ENCODE measurements at places on chromosomes 7 and 10.

GRCh38 chr7:12226756-12227155, 15.7 kb downstream of the TMEM106B start:
- DNase-seq = no peak

- no peak for DNase-seq
Observed at GRCh38 chr10:92068900-92069299, 145.3 kb downstream of the BTAF1 start.

DNA sequence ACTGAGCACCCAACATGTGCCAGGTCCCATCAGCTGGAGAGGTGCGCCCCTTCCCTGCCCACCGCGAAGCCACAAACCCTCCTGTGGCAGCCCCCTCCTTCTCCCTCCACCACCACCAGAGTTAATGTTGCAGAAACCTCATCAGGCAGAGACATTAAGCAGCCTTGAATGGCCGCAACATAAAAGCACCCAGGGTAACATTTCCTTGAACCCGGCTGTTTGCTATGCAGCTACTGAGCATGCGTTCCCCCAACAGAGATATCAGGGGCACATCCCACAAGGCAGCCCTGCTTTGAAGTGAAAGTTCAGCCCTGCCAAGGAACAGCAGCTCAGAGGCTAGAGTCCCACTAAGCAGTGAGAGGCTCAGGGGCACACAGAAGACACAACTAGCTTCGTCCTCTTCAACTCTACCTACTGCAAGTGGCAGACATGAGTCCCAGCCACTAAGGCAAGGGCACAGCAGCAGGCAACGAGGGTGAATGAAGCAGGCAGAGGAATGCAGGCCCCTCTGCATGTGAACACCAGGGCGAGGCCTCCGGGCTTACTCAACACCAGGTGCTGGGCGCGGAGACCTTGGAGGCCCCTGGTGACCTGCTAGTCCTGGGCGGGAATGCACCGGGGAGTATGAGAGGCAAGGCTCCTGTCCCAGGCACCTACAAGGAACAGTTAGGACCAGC, 107.4 kb downstream of the SLIT1 start:
- DNase-seq = no peak

DNA sequence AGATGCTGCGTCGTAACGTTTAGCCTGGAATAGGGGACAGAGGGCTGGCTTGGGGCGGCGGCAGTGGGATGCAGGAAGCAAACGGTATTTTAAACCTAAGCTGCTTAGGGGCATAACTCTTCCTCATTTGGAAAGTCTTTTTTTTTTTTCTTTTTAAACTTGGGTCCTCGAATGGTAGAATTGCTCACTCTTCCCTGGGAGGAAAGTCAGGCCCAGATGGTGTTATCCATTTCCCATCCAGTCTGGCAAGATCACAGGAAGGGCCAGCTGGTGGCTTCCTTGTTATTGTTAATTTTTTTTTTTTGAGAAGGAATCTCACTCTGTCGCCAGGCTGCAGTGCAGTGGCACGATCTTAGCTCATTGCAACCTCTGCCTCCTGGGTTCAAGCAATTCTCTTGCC, 56.6 kb downstream of the TMEM209 start:
- DNase-seq = no peak

GRCh38 chr7:36661135-36661840, 63.0 kb downstream of the AOAH start:
- no peak for DNase-seq

DNA sequence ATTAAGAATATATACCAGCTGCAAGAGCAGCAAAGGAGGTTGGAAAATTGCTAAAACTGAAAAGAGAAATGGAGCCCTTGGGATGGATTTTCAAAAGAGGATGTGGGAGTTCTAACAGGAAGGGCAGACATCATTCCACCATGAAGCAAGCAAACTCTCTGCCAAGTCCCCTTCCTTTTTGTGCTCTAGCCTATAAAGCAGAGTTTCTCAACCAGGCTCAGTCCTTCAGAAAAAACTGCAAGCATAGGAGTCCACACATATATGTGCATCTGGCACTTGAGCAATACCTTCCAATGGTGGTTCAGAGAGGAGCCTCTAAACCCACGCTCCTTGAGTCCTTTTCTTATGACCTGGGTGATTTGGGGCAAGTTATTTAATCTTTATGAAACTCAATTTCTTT, 98.6 kb upstream of the MKX start:
- DNase-seq = no peak

GRCh38 chr7:37393476-37393875, 55.2 kb downstream of the ELMO1 start:
- DNase-seq = no peak

DNA sequence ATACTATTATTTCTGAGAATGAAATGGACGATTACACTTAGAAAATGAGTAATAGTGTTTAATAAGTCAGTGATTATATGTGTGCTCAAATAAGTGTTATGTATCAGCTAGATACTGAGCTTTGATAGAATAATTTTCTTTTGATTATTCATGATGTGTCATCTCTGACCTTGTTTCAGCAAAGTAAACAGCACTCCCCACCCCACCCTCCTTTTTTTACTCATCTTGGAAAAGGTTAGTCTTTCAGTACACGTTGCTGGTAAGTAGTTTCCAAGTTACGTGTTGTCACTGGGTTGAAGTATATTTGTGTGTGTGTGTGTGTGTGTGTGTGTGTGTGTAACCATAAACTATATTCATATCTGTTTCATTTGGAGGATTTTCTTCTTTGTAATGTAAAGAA, 84.1 kb downstream of the GNAI1 start:
- DNase-seq = no peak

DNA sequence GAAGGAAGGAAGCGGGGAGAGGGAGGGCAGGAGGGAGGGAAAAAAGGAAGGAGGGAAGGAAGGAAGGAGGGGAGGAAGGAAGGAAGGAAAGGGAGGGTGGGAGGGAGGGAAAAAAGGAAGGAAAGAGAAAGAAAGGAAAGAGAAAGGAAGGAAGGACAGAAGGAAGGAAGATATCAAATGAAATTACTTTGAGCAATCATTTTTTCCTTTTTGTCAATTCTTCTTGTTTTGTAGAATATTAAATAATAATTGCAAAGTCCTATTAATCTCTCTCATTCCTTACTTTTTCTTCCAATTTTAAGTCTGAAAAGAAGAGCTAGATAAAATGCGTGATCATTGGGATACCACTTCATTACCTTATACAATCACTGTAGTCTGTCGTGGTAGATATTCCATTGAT, 117.5 kb downstream of the PLXDC2 start:
- DNase-seq = no peak

DNA sequence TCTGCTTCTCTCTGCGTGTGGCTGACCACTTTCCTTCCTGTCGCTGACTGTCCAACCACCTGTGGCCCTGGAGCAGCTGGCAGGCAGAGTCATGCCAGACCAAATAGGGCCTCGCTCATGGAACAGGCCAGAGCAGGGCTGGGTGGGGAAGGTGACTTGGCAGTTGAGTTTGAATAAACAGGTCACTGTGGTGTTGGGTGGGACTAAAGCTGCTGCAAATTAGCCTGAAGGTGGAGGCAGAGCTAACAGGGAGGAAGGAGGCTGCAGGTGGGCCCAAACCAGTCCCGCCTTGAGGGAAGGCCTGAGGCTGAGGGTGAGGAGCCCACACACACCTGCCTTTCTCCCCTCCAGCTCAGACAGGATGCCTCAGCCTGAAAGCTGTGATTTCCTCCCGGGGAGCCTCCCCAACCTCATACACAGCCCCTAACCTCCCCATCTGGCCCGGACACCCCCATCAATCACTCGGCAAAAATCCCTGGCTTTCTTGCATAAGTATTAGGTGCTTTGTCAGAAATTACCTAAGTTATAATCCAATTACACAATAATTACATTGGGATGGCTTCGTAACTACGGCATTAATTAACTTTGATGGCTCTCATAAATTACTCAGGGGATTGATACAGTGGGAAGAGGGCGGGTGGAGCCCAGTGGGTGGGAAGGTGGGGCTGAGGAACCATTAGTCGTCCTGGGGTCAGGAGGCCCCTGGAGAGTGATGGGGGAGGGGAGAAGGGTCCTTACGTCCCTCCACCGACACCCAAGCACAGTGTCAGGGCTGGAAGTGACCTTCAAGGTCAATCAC, 97.7 kb upstream of the PCBD1 start:
- no peak for DNase-seq

DNA sequence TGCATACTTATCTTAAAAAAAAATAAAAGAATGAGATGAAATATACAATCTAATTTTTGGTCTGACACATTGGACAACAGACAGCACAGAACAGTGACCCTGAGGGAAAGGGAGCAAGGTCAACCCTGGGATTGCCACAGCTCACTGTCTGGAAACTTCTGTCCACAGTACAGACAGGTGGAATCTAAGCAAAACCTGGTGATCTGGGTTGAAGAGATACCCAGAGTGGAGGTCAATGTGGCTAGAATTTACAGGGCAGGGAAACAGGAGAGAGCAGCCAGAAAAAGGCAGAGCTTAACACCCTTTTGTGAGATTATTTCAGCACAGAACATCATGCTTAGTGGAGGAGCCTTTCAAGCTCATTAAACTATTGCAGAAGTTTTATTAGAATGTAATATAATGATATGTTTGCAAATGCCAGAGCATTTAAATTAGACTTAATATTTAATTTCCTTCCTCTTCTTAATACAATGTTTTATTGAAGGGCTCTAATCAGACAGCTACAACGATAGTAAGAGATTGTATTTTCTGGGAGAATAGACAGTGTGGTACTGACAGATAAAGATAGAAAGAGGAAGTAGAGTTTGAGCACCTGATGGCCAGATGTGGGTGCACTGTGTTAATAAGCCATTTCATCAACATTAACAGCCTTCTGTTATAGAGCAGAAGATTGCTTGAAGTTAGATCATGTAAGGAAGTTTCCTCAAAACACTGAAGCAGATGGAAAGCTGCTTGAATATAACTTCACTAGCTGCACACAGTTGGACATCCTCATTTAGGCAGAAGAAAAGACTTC, 309.4 kb downstream of the HGF start:
- no peak for DNase-seq

- DNase-seq = no peak
Observed at GRCh38 chr7:28768577-28769147, 189.5 kb downstream of the TRIL start.

Data from smooth muscle cell of the brain vasculature (primary cell).